ENCODE measurements at places on chromosomes 7 and 10. TPM values are rescaled to one million over a fixed set of nuclear protein-coding genes. Genes with fewer than 3 reads are reported as not detected.

DNA sequence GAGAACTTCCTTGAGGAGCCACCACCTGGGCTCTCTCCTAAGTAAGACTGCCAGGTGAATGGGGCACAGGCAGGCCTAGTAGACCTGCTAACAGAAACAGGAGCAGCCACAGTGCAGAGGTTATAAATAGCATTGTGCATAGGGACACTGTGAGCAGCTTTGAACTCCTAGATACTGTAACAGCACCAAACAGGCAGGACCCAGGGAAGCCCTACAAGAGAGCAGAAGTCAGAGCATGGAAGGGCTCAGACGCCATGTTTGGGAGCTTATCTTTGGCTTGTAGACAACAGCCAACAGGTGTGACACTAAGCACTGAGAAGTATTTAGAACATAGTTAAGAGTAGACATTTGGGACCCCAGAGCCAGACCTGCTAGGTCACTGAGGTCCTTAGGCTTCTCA lies 14.5 kb downstream of the XRCC2 start:
- no peak for ATAC-seq

- ATAC-seq = no peak
Observed at GRCh38 chr7:156156734-156157408, 344.6 kb upstream of the SHH start.

DNA sequence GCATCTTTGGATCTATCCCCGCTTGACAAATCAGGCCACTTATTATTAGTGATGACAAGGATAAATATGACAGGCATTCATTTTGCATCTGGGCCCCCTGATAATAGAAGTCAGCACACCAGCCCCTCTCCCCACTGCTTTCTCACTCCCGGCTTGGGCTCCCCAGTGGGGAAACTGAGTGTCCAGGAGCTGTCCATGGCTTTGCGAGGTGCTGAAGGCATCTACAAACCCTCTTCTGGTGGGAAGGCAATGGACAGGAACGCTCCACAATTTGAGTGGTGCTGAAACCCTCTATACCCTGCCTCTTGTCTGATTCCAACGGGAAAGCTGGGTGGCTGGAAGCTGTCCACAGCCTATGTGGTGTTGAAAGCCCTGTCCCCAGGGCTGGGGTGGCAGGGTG lies 61.7 kb upstream of the PCBD1 start:
- no peak for ATAC-seq

GRCh38 chr10:5988336-5988920 lies 11.1 kb upstream of the IL15RA start:
- no peak for ATAC-seq

STRIP2 gene
- 1.7 TPM for total RNA-seq

DNA sequence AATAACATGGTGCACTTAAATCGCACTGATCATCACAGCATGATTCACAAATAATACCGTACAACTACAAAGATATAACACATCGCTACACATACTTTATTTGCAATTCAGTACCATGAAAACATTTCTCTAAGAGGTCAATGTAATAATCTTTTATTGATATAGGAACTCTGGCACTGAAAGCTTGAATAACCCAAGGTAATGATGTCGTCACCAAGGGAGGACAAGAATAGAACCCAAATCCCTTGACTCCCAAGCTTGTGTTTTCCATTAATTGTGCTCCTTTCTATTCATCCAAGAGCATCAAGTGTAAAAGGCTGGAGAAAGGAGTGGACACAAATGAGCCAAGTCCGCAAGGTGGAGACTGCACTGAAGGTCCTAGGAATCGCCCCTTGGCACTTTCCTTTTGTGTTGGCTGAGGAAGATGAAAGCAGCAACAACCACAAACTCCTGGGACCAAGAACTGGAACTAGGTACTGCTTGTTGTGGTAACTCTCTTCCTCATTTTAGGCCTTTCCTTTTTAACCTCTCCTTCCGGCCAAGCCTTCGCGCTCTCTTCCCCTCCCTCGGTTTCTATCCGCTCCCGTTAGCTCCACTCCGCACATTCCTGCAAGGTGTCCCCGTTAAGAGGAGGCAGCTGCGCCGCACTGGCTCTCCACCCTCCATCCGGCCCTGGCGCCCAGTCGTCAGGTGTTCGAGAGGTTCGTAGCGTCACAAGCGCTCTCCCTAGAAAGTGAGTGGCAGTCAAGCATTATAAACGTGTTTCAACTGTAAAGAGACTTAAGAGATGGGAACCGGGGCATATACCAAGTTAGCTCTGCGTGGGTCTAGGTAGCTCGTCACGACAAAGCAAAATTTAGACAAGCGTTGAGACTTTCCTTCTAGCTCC lies 1.0 kb upstream of the CBLL1 start:
- ATAC-seq = peak; percentile 34
